Stimulated activated CD8-positive, alpha-beta memory T cell treated with anti-CD3 and anti-CD28 coated beads, Interleukin-7, amount 100 ng/mL, for 4 hours (primary cell): ENCODE measurements at places on chromosomes 4 and X.

- DNase-seq = no peak
Measured at GRCh38 chr4:14841801-14842768, 160.2 kb upstream of the CPEB2 start.

DNA sequence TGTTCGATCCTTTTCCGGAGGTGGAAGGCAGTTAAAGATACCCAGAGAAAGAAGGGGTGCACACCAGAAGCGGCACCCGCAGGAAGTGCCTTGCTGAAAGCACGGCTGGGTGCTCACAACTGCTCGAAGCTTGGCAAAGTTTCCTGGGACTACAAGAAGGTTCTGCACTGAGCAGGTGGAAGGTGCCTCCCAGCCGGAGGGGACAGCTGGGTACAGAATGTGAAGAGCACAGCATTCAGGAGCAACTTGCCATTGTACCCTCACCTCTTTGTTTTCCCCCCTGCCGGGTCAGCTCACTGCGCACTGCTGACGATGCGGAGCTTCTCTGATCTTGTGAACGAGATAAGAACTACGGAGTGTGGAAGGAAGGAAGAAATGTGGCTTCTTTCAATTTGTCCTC lies 289.2 kb downstream of the FBXW7 start:
- DNase-seq = no peak

- no peak for DNase-seq
Measured at GRCh38 chrX:40144576-40144975, 46.8 kb upstream of the BCOR start.

DNA sequence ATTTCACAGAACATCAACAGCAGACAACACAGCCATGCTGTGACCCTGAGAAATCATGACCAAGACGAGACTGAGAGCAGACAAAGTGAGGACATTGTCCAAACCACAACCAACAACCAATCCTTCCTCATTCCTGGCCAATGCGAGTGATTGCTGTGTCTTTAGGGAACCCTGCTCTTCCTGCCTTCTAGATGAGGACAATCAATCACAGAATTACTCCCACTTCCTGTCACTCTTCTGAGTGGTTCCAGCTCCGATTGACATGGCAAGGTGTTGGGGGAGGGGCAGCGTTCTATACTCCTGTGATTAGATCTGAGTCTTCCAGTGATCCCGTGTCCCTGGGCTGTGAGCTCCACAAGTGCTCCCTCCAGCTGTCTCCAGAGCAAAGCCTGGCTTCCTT lies 227.8 kb downstream of the STIM2 start:
- no peak for DNase-seq

GRCh38 chr4:165398570-165398969 lies 19.8 kb downstream of the CPE start:
- no peak for DNase-seq

DNA sequence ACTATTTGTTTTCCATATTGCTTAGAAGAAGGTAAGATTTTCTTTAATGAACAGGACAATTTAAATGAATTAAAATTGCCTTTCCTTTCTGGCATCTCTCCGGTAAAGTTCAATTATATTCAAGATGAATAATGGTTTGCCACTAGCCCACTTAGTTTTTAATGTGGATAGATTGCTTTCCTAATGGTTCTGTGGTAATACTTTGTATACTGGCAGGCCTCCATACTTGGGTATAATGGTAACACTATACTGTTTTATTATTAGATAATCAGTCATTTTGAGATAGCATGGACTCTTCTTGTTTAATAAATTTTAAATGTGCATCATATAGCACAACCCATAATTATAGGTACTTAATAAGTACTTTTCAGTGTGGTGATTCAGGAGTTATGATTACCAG lies 89.5 kb downstream of the ELOVL6 start:
- no peak for DNase-seq

DNA sequence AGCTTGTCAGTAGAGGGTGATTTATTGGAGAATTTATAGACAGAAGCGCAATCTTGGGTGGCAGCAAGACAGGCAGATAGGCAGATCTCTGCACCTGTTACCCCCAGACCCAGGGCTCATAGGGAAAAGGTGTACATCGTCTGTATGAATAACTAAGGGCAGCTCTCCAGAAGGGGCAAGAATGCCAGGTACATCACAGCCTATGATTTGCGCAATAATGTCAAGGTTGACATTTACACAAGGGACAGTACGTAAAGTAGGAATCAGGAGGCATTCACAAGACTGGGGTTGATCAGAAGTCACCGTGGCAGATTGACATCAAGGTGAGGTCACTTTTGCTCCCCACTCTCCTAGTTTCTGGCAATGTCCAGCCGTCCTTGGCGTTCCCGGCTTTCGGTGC lies 524.1 kb downstream of the TRIML1 start:
- DNase-seq = no peak
